Posterior cingulate gyrus (tissue), 11 donors: ENCODE measurements at places on chromosomes 2 and 18.
A peak's percentile ranks its signal among the peaks of the same experiment; 100 is the strongest.

DNA sequence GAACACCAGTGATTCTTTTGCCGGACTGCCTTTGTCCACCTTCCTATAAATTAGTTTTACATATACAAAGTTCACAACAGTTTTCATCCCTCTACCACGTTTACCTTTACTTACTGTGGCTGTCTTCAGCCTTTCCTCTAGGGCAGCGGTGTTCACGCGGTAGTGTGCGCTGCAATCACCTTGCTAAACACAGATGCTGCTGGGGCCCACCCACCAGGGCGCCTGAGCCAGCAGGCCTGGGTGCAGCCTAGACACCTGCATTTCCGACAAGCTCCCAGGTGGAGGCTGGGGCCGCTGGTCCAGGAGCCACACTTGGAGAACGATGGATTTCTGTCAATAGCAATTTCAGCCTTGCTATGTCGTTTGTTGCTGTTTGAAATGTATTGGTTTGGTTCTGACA lies 83.1 kb downstream of the NDUFA10 start:
- DNase-seq = peak; percentile 8

DNA sequence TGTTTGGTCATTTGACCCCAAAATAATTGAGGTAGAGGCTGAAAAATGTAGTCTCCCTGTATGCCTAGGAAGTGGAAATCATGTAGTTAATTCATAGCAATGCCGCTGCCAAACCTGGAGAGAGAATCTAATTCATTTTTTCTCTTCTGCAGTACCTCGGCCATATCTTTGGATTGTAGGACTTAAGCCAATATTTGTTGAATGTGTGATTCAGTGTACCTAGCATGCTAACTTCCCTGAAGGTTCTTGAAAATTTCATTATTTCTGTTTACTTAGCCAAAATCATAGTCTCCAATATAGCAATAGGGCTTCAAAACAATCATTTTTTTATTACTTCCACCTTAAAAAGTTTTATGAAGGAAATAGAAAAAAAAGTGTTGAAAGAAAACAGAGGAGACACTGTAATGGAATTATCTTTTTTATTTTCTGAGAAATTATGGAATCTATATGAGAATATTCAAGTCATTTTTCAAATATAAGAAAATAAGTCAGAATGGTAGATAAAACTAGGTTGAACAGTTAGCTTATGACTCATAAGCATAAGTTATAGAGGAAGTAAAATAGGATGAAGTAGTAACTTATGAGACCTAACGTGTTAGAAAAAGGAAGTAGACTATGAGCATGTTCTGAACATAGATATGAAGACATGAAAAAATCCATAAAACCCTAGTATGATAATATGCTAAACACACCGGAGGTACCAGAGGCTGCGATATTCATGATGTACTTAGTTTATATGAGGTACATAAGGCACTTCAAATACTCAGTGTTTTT lies 35.2 kb upstream of the CDH19 start:
- DNase-seq = no peak

DNA sequence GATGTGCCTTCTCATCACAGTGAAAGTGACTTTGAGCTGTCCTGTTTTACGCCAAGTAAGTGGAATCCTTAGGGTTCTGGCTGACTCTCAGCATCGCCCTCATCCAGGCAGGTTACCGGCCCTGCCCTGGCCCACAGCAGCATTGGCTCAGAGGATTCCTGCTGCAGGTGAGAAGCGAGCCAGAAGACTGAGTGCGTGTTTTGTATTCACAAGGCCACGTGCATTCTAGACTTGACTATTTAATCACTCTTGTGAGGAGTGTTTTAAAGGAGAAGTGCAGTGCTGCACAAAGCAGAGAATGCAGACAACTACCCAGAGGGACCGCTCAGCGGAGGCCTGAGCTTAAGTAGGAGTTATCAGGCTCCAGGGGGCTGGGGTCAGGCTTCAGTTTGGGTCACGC lies 48.3 kb downstream of the LAMA3 start:
- DNase-seq = no peak

DNA sequence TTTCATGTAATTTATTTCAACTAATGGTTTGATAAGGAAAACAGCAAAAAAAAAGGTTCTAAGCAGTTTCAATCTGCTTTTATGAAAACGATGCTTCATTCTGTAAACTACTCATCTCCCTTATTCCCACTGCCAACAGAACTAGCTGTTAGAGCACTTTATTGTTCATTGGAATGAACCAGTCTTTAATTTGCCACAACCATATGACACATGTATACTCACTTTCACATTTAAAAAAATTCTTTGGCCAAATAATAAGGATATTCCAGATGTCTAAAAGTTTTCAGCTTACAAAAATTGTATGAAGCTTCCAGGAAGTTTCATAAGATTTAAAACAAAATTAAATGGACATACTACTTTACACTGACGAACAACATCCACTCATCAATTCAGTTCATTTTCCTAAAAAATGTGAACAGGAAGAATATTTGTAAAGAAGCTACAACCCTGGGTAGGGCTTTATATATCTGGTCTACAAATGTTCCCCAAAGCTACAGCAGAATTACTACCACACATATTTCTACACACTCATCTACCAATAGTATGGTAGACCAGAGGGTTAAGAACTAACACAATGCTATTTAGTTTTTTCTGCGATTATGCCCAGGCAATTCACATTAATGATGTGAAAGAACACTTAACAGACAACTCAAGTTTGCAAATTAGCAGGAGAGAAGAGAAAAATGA lies 37.7 kb downstream of the ZNF521 start:
- no peak for DNase-seq

DNA sequence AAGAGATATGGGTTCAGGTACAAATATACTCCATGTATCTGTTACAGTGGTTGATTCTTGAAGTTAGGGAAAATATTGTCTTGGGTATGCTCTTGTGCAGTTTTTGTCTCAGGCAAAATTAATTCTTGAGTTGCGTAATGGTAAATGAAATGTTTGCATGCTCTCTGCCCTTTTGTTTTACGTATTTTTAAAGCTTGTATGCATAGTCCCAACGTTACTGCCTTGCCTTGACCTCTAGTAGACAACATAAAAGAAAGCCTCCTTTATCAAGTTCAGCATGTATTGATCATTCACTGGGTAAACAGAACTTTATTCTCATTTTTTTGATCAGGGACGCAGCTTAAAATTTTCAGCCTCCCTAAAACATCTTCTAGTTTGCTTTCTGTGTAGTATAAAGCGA lies 283.1 kb downstream of the THSD7B start:
- DNase-seq = no peak

GRCh38 chr2:146451972-146452371 lies 1392.9 kb upstream of the ACVR2A start:
- DNase-seq = no peak

DNA sequence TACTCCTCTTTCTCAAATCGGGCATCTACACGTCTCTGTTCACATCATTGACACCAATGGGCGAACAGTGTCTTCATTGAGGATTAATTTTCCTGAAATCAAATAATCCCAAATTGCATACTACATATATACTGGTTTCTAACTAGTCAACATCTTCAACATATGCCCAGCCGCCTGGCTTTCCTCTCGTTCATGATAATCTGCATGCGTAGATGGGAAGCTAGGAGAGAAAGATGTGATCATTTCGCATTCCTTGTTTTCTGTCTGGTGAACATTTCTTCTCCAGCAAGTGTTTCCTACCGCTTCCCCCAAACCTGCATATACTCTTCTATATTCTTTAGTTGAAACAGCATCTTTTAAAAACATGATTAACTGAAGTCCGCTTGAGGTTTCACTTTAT lies 7.4 kb downstream of the TWIST2 start:
- no peak for DNase-seq

DNA sequence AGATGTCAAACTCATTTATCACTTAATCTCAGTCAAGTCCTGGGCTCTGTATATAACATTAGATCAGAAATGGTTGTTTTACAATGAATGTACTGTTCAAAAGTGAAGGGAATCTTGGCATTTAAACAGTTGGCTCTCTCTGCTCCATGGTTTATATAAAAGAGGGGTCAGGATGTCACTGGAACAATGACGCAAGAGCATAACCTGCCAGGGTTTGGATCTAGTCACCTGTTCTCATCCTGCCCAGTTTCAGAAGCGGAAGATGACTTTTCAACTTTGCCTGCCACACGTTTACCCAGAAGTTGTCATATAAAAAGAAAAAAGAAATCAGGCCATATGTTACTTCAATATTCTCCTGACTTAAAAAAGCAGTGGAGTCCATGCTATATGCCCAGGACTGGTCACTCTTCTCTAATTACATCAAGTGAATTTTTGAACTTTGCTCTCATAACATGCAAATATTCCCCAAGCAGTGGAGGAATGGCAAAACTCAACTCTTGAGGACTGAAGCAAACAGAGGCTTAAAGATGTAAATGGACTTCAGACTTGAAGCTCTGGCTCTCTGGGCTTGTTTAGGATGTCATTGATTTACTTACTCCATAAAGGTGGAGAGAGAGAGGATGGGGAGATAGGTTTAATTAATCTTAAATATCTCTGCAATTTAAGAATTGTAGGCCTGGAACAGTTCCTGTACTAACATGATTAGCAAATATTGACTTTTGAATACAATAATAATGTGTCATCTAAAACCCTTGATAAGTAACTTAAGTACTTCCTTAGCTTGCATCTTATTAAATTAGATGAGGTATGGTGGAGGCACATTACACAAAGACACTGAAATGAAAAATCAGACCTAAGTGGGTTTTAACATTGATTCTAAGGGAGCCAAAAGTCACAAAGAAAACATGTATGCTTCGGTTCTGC lies 58.3 kb downstream of the ETAA1 start:
- no peak for DNase-seq

DNA sequence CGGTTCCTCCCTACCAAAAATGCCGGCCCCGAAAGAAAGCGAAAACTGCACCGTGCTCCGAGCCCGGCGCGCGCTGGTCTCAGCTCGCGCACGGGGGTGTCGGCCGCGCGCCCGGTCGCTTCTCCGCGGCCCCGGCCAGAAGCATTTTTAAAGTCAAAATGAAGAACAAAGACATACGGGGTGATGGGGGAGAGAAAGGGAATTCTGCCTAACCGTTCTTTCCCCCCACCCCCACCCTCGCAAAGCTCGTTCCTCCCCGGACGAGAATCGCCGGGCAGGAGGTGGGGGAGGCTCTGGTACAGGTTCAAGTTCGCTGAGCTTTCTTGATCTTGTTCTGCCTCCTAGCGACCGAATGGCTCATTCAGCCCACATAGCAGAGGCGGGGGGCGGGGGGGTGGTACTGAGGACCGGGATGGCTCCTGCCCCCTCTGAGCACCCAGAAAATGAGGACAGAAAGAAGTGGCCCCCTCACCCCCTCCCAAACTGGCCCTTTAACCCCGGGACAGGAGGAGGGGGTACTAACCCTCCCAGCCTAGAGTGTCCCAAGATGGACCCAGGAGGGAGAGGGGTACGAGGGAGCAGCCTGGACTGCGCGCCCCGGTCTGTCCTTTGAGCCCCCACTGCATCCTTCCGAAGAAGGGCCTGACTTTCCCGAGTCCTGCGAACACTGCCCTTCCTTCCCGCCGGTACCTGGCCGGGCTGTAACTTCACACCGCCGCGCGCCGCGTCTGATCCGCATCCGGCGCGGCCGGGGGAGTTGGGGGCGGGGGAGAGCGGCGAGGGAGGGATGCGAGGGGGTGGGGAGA lies 3.1 kb downstream of the BCL11A start:
- DNase-seq = peak; percentile 94

DNA sequence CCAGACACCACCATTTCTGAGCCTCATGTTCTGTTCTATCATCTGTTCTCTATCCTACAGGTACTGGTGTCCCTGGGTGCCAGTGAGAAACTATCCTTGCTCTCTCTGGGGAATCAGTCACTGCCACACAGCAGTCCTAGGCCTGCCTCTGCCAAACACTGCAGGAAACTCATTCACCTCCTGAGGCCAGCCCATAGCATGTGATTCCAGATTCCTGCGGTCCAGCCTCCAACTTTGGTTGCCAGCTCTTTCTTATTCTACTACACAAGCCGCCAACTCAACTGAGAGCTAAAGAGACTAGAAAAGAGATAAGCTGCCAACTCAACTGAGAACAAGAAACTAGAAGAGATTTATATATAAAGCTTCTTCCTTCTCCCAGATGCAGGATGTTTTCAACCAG lies 8.8 kb upstream of the TTLL4 start:
- DNase-seq = peak; percentile 16

DNA sequence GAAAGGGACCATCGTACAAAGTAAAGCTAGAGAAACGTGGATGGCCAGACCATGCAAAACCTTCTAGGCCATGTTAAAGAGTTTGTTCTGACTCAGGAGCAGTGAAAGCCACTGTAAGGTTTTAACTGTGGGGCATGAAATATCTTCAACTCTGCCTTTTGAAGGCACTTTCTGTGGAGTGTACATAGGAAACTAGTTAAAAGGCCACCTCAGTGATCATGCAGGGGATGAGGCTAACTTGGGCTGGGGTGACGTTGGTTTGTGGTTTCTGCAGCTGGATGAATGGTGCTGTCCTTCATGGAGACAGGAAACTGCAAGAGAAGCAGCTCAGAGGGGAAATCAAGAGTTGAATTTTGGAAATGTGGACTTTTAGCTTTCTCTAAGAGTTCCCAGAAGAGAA lies 190.7 kb downstream of the CDCA7 start:
- DNase-seq = no peak

DNA sequence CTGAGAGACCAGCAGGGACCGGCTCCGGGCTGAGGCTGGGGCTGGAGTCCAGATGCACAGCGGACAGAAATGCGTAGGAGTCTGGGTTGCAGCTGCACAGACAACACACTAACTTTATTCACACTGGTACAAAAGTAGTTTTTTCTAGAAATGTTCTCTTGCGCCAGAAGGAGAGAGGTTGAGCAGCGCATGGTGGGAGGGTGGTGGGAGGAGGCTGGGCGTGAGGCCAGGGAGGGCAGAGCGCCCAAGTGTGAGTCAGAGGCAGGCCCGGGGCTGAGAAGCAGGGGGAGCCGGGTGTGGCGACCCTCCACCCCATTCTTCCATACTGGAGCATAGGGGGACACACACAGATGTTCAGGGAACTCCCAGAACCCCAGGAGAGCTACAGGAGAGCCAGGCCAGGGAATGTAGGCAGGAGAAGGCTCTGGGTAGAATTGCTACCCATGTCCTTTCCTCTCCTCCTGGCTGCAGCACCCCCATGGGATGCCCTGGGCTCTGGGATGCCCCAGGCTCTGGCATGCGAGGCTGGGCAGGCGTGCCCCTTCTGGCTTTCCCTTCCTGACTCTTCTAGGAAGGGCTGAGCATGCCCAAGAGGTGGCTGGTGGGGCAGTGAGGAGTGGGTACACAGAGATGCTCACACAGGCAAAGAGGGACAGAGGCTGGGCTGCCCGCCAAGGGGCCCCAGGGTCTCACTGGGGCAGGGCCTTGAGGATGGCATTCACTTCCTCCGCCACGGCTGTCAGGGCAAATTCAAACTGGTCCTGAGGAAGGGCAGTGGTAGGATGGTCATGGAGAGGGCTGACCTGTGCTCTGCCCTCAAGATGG lies 10.6 kb downstream of the DNAJB2 start:
- DNase-seq = peak; percentile 86

GRCh38 chr2:65487404-65487803 lies 55.0 kb upstream of the SPRED2 start:
- no peak for DNase-seq

GRCh38 chr2:2719015-2719414 lies 387.9 kb upstream of the MYT1L start:
- DNase-seq = no peak
